ENCODE measurements at places on chromosomes 6 and 20. TPM values are rescaled to one million over a fixed set of nuclear protein-coding genes. Genes with fewer than 3 reads are reported as not detected.

RAET1L gene
- 1.5 TPM for total RNA-seq

TXLNB gene
- 0.05 TPM for total RNA-seq

ARFGEF3 gene
- total RNA-seq = 3.8 TPM

WFDC12 gene
- not detected for total RNA-seq

CLPSL2 gene
- 1.7 TPM for total RNA-seq

PIGT gene
- total RNA-seq = 71.4 TPM

BPIFB1 gene
- 0.17 TPM for total RNA-seq

WFDC2 gene
- 1.1 TPM for total RNA-seq

AGER gene
- total RNA-seq = 22.6 TPM

TBCC gene
- 17.1 TPM for total RNA-seq

SLCO4A1 gene
- total RNA-seq = 107 TPM

DNA sequence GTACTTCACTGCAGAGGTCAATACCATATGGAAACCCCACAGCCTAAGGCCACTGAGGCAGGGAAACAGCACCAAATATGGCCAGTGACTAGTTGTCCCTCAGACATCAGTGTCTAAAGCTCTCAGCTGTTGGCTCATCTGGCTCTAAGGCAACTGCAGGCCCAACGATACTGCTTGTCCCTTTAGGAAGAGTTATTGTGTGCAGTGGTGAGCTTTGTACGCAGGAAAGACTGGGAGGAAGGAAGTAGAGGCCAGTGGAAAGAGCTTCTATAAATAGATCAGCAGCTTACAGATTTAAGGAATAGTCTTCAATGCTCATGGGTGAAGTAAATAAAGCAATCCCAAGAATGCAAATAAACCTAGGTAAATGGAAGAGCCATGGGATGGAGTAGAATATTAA, 29.3 kb downstream of the DNAAF9 start:
- H3K27ac ChIP-seq = no peak overlapping the region
- H3K4me3 ChIP-seq = no peak overlapping the region
- no peaks in the 10 kb centered on the region for H3K4me1 ChIP-seq
- H3K27me3 ChIP-seq = no peaks in the 10 kb centered on the region

DNA sequence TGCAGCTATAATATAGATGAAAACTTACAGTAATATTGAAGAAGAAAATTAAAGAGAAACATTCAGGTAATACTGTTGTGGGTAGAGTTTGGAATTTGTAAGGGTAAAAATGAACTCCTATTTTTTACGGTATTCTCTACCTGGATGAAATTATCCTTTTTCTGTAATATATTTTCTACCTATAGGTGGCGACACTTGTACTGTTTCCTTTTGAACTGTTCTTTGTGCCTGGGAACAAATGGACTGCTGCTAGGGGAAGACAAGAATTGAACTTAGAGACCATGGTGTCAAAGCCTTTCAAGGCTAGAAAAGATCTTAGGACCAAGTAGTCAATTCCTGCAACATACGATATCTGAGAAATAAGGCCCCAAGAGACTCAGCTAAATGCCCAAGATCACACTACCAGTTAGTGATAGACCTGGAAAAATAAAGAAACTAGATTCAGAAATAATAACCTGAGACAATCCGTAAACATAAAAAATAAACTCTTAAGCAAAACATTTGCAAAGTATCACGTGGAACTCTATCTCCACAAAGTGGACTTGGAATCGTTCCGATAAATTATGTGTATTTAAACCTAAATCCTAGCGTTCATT, 383.8 kb downstream of the TFAP2A start:
- H3K27ac ChIP-seq = no peak overlapping the region
- no peaks in the 10 kb centered on the region for H3K36me3 ChIP-seq
- no peaks in the 10 kb centered on the region for H3K27me3 ChIP-seq
- H3K4me1 ChIP-seq = no peaks in the 10 kb centered on the region
- no peak overlapping the region for H3K4me3 ChIP-seq
- peak; percentile 31 for DNase-seq

DNA sequence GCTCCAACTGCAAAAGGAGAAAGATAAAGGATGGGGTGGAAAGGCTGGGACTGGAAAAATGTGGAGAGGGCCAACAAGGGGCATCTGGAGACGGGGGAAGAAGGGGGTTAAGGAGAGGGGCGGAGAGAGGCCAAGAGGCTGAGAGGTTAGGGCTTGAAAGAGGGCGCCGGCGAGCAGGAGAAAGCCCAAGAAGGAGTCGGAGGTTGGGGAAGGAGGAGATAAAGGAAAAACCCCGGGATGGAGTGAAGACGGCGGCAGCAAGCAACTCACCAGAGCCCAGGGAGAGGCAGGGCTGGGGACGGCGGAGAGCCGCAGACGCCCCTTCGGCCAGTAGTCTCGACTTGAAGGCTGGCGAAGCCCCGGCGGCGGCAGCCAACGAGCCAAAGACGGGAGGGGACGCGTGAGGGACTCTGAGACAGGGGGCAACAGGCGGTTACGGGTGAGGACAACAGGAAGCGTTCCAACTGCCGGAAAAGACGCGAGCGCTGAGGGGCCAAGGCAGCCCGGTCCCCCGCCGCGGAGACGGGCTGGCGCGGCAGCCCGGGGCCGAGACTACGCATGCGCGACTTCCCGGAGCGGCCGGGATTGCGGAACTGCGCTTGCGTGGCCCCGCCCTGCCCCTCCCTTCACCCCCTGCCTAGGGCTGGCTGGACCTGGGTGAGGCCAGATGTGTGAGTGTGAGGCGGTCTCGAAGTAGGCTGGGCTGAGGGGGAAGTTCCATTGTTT, at the start of gene STK38:
Gene STK38 (minus strand): TSS at position 560 of the 726 bp plus-strand sequence. CDS start 7,277 bp downstream, outside the sequence.
- peak within 1 kb of the TSS; percentile 76 for H3K27ac ChIP-seq
- H3K4me3 ChIP-seq = peak within 1 kb of the TSS; percentile 73
- peaks cover 19% of the 10 kb centered on the region for H3K4me1 ChIP-seq
- no peaks in the 10 kb centered on the region for H3K27me3 ChIP-seq
- H3K36me3 ChIP-seq = peaks cover 5% of the 10 kb centered on the region

GRCh38 chr20:49948809-49949507, 12.8 kb downstream of the RNF114 start:
- no peak overlapping the region for H3K27ac ChIP-seq
- peaks cover 13% of the 10 kb centered on the region for H3K4me1 ChIP-seq
- no peaks in the 10 kb centered on the region for H3K27me3 ChIP-seq
- no peak overlapping the region for H3K4me3 ChIP-seq
- peaks cover 61% of the 10 kb centered on the region for H3K36me3 ChIP-seq
- no peak for DNase-seq

DNA sequence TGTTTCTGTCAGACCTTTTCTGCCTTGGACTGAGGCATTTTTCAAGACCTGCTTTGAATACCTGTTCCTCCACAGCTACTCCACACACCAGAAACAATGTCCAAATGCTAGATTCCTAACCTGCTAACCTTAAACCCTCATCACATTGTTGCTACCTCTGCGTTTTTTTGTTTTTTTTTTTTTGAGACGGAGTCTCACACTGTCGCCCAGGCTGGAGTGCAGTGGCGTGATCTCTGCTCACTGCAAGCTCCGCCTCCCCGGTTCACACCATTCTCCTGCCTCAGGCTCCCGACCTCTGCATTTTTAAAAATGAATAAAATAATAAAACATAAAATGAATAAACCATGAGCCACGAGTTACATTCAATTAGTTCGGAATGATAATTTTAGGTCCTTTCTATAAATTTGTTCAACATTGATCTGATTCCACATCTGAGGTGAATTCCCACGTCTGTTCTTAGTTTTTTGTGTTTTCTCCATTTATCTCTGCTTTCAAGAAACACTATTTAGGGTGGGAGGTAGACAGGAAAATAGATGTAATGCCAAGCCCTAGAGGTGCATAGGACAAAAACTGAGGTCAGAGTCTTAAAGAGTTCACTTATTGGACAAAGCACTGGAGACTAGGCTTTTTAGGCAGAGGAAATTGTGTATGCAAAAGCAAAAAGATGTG, 1.3 kb downstream of the C6orf89 start:
- H3K36me3 ChIP-seq = no peaks in the 10 kb centered on the region
- DNase-seq = no peak
- H3K4me3 ChIP-seq = peak overlapping the region; percentile 81
- H3K27me3 ChIP-seq = no peaks in the 10 kb centered on the region
- H3K27ac ChIP-seq = no peak overlapping the region

DNA sequence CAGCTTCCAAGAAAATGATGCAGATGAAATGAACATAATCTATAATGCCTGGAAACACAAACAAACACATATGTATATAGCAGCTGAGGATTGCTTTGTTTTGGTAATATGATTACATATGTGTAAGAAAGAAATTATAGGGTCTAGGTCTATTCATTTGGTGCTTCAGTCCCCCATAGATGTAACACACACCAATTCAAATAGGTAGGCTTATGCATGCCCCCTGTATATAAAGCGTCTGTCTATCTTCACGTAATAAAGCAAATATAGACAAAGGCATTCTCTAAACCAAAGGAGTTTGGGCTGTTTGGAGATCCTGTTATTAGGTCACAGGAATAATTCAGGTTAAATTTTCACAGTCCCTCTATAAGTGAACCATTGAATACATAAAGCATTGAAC, 270.4 kb upstream of the SGK1 start:
- H3K27me3 ChIP-seq = no peaks in the 10 kb centered on the region
- H3K4me3 ChIP-seq = no peak overlapping the region
- no peaks in the 10 kb centered on the region for H3K4me1 ChIP-seq
- no peak overlapping the region for H3K27ac ChIP-seq
- H3K36me3 ChIP-seq = no peaks in the 10 kb centered on the region

DNA sequence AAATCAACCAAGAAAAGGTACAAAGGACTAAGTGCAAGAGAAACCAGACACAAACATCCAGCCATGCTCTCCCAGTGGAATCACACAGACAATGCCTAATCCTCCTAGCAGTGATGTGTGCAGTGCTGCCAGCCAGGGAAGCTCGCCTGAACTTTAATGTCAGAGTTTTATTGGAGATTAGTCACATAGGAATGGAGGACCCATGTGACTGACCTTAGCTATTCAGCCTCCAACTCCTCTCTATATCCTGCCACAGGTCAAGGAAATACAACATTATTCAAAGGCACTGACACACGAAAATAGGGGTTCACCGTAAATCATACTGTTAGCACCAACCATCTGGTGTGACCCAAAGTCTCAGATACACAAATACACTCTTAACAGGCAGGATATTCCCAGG, 684.6 kb downstream of the DOK5 start:
- no peak overlapping the region for H3K4me3 ChIP-seq
- H3K27me3 ChIP-seq = no peaks in the 10 kb centered on the region

- no peak for DNase-seq
- no peaks in the 10 kb centered on the region for H3K27me3 ChIP-seq
- no peak overlapping the region for H3K4me3 ChIP-seq
These were observed 28.6 kb downstream of the DDX27 start for GRCh38 chr20:49247792-49248191.

DNA sequence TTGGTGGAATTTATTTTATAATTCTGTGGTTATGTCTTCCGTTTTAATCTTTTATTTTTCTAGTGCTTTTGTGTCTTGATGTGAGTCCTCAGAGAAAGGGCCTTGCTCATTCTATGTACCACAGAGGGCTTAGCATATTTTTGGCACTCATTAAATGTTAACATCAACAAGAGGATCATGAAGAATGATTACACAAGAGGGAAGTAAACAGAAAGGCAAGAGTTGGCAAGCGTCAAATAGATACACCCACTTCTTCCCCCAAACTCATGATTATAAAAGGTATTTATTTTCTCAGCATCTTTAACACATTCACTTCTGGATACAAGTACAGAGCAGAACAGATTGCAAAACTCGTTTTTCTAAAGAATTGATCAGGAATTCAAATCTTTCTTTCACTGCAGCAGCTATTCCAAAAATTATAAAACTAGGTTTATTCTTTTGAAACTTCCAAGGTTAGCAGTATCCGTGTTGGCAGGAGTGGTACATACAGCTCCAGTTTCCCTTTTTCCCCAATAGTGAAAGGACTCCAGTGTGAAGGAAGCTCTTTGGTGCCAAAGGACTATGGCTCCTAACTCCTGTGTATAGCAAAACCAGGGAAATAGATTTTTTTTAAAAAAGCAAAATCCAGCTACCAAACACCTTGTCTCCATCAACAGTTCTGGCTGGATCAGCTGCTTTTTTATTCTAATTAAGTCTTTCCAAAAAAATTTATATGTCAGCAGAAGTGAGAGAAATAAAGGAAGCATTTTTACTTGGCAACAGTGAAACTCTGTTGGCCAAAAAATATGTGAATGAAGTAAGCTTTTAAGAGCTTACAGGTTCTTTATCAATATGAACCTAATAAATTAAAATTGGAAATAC, 221.9 kb downstream of the ADGRG6 start:
- no peak overlapping the region for H3K4me3 ChIP-seq
- no peak for DNase-seq
- H3K27ac ChIP-seq = no peak overlapping the region
- no peaks in the 10 kb centered on the region for H3K27me3 ChIP-seq
- H3K36me3 ChIP-seq = no peaks in the 10 kb centered on the region
- no peaks in the 10 kb centered on the region for H3K4me1 ChIP-seq

DNA sequence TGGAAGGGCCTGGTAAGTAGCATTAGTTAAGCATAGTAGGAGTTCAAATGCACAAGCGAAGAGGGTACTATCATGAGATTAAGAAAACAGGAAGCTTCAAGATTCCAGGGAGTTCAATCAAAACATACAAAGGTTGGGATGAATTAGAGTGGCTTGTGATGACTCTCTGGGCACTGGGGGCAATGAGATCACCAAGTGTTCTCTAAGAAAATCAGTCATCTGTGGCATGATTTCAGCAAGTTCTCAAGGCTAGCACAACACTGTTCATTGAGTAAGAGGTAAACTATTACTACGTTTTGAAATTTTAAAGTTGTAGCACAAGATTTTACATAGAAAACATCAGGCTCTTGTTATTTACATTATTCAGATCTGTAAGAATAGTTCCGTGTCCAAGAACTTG, 139.7 kb upstream of the FLRT3 start:
- no peak overlapping the region for H3K27ac ChIP-seq
- no peaks in the 10 kb centered on the region for H3K36me3 ChIP-seq
- DNase-seq = no peak
- no peaks in the 10 kb centered on the region for H3K4me1 ChIP-seq
- H3K27me3 ChIP-seq = no peaks in the 10 kb centered on the region

- no peak overlapping the region for H3K27ac ChIP-seq
- 0 out of 2 replicates have a peak, but pooled peaks cover 4% of the 10 kb centered on the region for H3K27me3 ChIP-seq
- no peak for DNase-seq
- H3K4me1 ChIP-seq = no peaks in the 10 kb centered on the region
- H3K4me3 ChIP-seq = no peak overlapping the region
These were observed 80.8 kb upstream of the KCNK16 start for GRCh38 chr6:39403304-39403703.

DNA sequence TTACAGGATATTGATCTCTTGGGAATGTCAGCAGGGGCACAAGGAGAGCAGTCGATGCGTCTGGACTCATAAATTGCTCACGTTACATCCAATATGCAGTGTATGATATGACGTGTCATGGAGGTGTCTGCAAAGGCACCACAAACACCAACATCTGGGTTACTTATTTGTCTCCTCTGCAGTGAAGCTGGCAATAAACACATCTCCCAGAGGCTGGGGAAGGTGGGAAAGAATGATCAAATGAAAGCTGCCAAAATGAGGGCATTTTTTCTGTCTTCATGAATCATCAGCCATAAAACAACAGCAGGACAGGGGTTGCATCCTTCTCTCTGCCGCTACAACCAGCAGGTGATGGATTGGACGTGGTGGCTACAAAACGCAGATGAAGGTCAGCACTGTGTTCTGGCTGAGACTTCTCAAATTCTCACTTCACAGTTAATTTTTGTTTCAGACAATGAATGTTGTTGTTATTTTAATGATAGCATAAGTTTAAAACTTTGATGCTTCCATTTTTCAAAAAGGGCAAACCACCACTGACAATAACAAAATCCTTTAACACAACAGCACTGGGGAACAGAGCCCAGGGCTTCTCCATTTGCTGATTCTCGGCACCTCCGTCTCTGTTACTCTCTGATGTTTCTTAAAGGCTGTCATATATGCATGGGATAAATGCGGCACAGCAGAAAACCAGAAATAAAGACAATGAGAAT, 47.5 kb downstream of the ERMARD start:
- no peak overlapping the region for H3K4me3 ChIP-seq
- peaks cover 10% of the 10 kb centered on the region for H3K27me3 ChIP-seq
- DNase-seq = no peak
- H3K27ac ChIP-seq = no peak overlapping the region
- no peaks in the 10 kb centered on the region for H3K36me3 ChIP-seq
- peaks cover 15% of the 10 kb centered on the region for H3K4me1 ChIP-seq

Measured in HCT116 (cell line).